ENCODE measurements at places on chromosomes 3 and 15.

DNA sequence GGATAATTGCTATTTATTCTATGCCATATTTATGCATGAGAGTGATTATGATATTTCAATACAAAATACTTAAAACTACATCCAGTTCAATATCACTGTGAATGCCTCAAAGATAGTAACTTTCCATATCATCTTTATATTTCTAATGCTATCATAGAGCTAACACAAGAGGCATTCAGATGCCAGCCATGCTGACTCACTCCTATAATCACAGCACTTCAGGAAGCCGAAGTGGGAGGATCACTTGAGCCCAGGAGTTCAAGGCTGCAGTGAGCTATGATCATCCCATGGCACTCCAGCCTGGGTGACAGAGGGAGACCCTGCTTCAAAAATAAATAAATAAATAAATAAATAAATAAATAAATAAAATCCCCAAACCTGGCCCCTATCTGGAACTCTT is 498.7 kb downstream of the EPHA3 start:
- DNase-seq = peak; percentile 10

DNA sequence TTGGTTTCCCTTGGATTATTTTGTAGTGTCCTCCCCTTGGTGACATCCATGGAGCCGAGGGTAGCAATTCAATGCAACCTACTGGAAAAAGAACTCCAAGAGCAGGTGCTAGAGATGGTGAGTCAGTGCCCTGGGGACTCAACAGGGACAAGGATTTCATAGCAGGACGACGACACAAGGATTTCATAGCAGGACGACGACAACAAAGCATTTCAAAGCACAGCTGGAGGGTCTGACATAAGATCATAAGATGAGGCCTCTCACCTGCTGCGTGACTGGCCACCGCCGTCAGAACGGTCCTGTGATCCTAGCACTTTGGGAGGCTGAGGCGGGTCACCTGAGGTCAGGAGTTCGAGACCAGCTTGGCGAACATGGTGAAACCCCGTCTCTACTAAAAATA is 22.5 kb downstream of the NRROS start:
- no peak for DNase-seq

- no peak for DNase-seq
Measured at GRCh38 chr15:65603559-65603958, 7.4 kb downstream of the INTS14 start.

GRCh38 chr15:78418686-78419085 is 19.3 kb upstream of the IREB2 start:
- no peak for DNase-seq

DNA sequence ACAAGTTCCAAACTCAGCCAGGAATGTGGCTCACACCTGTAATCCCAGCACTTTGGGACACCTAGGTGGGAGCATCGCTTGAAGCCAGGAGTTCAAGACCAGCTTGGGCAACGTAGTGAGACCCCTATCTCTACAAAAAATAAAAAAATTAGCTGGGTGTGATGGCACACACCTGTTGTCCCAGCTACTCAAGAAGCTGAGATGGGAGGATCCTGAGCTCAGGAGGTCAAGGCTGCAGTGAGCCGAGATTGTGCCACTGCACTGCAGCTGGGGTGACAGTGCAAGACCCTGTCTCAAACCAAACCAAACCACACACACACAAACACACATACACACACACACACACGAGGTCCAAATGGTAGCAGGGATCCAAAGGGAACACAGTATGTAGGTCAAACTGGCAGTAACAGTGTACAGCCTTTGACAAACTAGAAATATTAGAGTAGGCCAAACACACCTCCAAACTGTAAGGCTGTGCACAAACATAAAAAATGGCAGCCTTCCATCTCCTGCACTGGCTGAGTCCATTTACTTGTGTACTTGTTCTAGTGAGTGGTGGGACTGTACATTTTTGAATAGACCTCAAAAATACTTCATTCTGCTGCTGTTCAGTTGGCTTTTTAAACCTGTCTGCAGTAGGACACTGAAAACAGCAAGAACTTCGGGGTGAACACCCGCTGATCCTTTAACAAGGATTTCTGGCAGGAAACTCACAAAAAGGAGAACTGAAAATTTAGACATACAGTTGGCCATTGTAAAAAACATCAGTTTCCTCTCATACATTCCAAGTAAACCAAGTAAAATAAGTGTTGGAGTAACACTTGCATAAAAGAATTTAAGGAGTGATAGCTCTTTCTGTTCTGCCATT is 33.6 kb downstream of the INTS14 start:
- DNase-seq = no peak

GRCh38 chr3:29280404-29281093 is at the start of gene RBMS3:
RBMS3 (plus strand) TSS chr3:29281071.
- peak; percentile 98 for DNase-seq

- DNase-seq = no peak
Measured at GRCh38 chr3:99287876-99288275, 350.5 kb upstream of the COL8A1 start.

DNA sequence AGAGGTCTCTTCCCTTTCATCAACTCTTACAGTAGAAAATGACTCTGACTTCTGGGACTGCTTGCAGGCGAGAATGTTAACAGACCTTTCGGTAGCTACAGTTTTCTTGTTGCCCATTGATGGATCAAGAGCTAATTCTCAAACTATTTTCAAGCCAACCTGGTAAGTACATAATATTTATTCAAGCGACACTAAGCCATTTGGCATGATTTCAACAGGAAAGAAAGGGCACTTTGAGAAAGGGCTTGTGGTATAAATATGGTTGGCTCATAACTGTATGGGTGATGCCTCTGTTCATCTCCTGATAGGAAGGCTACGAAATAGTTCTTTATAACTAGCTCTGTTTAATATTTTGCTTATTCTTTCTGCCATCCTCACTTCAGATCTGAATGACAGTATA is 196.2 kb upstream of the CNTN4 start:
- DNase-seq = no peak

DNA sequence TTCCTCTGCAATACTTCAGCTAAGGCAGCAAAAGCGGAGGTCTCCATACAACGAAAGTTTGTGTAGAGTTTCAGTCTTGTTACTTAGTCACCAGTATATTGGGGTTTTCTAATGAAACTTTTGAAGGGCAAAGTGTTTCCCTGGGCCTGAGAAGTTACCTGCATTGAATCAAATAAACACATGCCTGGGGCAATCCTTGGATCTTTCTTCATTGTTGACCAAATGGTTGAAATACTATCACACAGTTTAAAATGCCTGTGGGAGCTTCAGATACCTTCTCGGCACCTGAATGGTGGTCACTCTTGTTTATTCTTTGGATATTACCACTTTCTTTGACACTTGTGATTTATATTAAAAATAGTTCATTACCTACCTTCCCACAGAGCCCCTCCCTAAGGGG is 988 bp upstream of the CHSY1 start:
- no peak for DNase-seq

DNA sequence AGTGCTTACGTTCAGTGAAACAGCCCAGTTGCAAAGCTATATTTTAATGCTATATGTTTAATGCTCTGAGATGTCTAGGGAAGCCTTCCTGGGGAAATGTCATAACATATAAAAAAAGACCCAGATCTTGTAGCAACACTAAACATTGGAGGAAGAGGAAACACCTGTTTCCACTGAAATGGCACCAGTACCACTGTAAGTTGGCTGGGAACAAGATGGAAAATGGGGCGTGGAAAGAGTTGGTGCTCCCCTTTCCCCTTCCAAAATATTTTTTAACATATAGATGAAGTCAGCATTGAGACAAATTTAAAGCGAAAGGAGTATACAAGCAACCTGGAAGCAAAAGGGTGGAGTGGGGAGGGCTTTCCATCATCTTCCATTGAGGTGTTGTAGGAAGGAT is 289.9 kb upstream of the COL8A1 start:
- no peak for DNase-seq

GRCh38 chr15:70284438-70285214 is 186.9 kb upstream of the TLE3 start:
- DNase-seq = no peak

- peak; percentile 22 for DNase-seq
Measured at GRCh38 chr3:36362973-36363372, 17.3 kb upstream of the STAC start.

DNA sequence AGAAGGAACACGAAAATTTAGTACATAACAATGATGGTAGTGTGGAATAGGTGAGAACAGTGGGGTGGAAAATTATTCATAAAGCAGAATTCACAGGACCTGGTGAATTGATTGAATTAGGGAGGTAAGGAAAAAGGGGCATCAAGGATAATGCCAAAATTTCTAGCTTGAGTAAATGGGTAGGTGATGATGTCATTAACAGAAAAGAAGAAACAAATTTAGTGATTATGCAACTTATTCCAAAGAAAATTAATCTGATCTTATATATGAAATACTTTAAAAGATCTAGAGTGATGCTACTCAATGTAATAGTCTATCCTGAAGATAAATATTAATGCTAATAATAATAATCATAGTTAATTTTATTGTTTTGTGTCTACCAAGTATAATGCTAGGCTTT is 544.6 kb upstream of the LMCD1 start:
- no peak for DNase-seq

GRCh38 chr3:152256851-152257562 is 11.7 kb upstream of the MBNL1 start:
- DNase-seq = peak; percentile 67

DNA sequence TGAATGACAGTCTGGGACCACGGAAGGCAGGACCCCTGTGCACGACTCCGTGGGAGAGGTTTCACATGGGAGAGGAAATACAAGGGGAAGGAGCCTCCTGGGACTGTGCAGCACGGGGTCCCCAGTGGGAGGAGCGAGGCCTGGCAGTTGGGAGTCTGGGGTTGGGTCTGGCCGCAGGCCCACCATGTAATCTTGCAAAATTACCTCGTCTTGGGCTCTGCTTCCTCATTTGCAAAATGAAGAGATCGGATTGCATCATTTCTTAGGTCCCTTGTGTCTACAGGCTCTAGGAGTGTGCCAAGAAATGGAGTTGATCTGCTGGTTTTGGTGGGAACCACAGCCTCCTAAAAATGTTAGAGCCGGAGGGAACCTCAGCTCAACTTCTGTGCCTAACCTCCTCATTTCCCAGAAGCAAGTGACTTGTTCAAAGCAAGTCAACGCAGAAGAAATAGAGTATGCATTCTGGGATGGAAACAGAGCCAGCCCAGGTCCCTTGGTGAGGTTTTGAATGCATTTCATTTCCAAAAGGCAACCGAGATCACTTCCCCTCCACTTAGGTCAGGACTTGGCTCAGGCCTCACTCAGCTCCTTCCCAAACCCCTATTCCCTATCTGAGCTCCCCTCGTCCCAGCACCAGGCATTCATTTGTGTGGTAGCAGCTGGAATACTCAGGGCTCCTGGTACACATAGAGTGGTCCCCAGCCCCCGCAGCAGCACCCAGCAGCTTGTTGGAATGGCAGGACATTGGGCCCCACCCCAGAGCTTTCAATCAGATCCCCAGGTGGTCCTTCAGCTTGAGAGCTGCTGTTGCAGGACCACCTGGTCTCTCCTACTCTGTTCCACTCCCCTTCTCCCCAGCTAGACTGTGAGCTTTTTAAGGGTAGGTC is 267.7 kb downstream of the XXYLT1 start:
- peak; percentile 65 for DNase-seq

DNA sequence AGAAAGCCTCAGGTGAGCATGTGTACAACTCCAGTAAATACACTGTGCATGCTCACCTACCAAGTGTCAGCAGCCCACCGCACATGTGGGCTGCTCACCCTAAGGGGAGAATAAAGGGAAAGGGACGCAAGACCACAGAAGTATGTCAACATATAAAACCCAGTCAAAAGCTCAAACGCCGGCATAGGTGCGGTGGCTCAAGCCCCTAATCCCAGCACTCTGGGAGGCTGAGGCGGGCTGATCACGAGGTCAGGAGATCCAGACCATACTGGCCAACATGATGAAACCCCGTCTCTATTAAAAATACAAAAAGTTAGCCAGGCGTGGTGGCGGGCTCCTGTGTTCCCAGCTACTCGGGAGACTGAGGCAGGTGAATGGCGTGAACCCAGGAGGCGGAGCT is 732.1 kb downstream of the ZPLD1 start:
- no peak for DNase-seq

GRCh38 chr3:115350606-115351005 is 203.5 kb upstream of the ZBTB20 start:
- peak; percentile 48 for DNase-seq

DNA sequence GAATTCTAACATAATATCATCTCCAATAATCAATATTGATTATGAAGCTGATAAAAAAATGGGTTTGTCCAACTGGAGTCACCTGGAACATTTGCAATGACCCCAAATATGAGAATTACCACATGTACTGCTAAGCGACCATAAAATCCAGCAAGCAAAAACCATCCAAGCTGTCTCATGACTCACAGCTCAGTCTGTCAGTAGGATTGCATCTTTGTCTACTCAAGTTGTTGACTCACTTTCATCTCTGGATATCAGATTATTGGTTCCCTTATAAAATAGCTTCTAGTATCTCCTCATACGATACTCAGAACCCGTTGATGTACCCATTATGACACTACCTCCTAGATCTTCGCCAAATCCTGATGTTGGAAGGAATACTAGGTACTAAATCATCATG is 209.8 kb upstream of the ATP11B start:
- no peak for DNase-seq
